ENCODE measurements at places on chromosomes 13 and 19.

GRCh38 chr13:31970231-31970930, 61.2 kb upstream of the FRY start:
- no peak for DNase-seq

GRCh38 chr13:103140001-103140671, 73.9 kb upstream of the SLC10A2 start:
- no peak for DNase-seq

GRCh38 chr19:48922548-48923490, 10.7 kb upstream of the DHDH start:
- no peak for DNase-seq

- peak; percentile 66 for DNase-seq
Observed at GRCh38 chr19:50728084-50728737, 5.0 kb downstream of the CLEC11A start.

DNA sequence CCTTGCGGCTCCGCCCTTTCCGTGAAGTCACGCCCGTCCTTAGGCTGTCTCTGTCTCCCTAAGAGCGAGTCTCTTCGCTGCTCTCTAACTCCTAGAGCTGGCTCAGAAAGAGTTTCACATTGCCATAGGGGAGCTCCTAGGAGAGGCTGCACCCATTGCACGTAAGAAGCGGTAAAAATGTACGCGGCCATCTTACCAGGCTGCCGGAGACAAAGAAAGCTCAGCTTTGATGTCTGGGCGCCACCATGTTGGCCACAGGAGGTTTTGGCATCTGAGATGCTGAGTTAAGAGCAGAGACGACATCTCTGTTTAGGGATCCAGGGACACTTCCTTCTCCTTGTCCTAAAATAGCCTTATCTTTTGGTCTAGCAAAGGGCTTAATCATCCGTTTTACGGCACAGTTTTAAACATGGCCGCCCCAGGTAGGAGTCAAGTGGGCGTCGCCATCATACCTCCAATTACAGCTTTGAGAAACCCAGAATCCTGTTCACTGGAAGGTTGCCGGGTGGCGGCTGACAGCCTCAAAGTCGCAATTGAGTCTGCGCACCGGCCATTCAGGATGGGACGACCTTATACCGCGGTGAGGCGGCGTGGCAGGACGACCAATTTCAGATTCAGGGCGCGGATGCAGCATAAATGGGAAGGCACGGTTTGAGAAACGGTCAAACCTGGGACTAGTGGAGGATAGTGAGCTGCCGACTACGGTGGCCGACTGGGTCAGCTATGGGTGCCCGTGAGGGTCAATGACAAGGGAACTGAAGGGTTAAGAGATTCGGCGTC, at the start of gene ZNF793:
TSS of gene ZNF793 (plus strand) at position 553 of the 780 bp plus-strand sequence. CDS start 16,501 bp downstream, outside the sequence.
- DNase-seq: peak; percentile 26

DNA sequence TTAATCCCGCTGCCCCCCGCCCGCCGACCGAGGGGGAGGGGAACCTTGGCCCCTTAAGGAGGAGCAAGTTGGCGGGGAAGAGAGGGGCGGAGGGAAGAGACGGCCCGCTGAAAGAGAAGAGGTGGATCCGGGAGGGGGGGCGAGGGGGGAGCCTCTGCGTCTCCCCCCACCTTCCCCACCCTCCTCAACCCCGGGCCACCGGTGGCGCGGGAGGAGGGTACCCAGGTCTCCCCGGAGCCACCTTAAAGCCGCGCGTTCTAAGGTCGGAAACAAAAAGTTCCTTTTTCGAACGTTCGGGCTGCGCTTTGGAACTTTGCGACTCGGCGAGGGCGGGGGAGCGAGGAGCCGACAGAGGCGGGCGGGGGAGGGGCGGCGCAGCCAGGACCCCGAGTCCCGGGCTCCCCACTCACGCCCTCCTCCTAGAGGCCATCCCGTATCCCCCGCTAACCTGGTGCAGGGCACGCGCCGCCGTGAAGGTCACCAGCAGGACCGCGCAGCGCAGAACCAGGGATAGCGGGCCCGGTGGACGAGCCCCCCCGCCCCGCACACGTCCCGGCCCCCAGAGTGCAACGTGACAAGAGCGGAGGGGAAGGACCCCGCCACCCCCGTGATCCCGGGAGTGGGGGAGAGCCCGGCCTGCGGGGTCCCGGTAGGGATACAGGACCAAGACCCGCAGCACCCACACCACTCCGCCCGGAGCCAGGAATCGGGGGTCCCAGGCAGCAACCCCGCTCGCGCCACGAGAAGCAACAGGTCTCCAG, 659 bp downstream of the ERF start:
- DNase-seq: no peak
